ENCODE measurements at places on chromosomes 3 and 15. TPM values are rescaled to one million over a fixed set of nuclear protein-coding genes. Genes with fewer than 3 reads are reported as not detected.

GRCh38 chr3:101898752-101899169, 49.4 kb downstream of the NFKBIZ start:
- no peak for DNase-seq

DNA sequence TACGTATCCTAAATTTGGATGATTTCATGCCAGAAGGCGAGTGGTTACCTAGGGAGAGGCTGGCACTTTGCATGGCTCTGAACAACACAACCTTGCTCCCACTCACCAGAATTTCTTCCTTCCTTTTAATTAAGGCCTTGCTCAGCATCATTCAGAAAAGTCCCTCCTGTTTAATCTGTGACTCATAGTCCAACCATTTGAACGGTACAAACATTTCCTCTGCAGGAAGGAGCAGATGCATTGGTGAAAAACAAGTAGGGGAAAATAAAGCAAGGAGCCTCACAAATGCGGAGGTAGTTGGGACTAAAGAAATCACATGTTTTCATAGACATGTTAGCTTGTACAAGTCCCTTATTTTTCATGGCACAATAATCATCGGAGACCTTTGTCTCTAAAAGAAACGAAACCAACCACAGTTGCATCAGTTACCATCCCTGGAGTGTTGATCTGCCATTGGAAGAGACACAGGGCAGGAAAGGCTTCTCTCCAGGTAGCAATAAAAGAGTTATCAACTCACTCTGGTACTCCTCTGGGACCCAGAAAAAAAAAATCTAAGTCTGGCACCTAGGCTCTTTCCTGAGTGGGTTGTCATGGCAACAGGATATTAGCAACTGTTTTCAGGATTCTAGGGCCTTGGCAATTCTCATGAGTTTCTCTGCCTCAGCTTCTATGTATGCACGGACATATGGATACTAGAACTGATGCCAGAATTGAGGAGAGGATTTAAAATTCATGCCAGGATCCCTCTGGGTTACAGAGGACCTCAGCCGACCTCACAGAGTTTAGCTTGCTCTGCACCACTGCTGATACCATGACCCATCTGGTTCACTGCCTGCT, 255.4 kb upstream of the ARPP21 start:
- DNase-seq: no peak

The PLA1A gene
- not detected for total RNA-seq

The IGSF11 gene
- not detected for total RNA-seq

The ULK4 gene
- 5.9 TPM for total RNA-seq

The C2CD4A gene
- total RNA-seq: 0.09 TPM

Data from PC-9 (cell line).